ENCODE measurements at places on chromosomes 16 and 17.

DNA sequence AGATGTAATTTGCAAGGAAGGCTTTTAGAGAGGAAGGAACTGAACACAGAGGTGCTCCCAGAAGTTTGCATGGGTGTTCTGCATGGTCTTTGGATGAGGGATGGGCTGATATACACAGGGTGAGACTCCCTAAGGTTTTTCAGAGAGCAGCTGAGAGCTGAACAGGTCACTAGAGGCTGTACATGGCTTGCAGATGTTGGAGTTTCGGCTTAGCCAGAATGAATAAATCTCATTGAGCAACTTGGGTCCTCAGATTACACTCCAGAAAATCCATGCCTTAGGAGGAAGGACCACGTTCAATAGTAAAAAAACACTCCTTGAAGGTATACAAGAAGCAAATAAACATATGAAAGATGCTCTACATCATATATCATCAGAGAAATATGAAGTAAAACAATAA is 7.5 kb upstream of the ITGB3 start:
- no peak for DNase-seq

DNA sequence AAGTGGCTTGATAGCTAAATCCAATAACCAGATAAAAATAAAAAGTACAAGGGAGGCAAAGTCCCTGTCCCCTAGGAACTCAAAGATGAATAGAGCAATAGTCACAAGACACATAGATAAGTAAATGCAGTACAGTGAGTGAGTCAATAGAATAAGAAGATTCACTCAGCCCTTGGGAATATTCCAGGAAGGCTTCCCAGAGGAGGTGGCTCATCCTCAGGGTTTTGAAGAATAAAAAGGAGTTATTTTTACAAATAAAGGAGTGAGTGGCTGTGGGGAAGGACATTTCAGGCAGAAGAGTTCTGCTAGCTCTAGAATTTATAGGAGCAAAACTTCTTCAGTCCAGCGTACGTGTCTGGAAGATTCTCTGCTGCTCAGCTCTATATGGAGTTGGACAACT is 177.4 kb upstream of the SDK2 start:
- DNase-seq: no peak

- no peak for DNase-seq
Measured at GRCh38 chr16:23146877-23147601, 2.2 kb downstream of the USP31 start.

GRCh38 chr17:11898526-11899235 is 98.6 kb downstream of the ZNF18 start:
- DNase-seq: no peak

GRCh38 chr17:38554430-38555350 is 51.1 kb downstream of the SRCIN1 start:
- DNase-seq: peak; percentile 52

DNA sequence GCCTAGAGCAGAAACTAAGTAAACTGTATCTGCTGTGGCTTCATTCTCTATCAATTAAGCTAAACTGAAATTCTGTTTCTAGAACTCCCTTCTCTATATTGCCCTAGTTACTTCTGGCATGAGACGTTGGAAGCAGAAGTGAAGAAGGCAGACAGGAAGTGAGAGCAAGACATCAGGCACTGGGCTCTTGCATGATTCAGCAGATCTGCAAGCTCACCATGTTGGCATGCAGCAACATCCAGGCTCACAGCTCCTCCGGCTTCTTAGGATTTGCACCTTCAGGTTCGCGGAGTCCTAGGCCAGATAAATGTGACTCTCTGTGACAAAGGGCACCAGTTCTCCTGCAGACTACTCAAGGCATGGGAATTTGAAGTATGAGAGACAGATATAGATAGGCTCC is 148.3 kb downstream of the CDH8 start:
- DNase-seq: no peak

DNA sequence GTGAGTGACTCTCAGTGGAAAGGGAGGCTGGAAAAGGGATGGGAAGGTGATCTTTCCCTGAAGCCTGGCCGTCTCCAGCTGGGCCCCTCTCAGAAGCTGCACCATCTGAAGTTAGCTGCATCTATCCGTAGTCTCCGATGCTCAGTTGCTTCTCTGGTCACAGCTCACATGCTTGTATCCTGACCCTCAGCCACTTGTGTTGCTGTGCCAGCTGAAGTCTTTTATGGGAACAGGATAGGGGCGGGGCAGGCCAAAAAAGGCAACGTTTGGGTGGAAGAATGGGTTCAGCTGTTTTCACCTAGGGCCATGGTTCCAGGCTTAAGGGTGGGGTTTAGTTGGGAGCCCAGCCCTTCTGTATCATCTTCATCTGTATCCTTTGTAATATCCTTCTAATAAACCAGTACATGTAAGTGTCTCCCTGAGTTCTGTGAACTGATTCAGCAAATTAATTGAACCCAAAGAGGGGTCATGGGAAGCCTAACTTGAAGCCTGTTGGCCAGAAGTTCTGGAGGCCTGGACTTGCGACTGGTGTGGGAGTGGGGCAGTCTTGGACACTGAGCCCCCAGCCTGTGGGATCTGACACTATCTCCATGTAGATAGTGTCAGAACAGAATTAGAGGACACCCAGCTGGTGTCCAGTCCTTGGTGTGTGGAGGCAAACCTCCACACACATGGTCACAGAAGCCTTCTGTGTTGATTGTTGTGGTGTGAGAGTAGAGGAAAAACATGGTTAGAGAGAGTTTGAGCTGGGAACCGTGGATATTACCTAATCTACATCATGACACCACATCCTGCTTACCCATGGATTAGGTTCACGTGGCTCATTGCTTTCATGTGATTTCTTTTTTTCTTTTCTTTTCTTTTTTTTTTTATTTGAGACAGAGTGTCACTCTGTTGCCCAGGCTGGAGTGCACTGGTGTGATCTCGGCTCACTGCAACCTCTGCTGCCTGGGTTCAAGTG is 49.3 kb upstream of the FBXO47 start:
- DNase-seq: no peak

DNA sequence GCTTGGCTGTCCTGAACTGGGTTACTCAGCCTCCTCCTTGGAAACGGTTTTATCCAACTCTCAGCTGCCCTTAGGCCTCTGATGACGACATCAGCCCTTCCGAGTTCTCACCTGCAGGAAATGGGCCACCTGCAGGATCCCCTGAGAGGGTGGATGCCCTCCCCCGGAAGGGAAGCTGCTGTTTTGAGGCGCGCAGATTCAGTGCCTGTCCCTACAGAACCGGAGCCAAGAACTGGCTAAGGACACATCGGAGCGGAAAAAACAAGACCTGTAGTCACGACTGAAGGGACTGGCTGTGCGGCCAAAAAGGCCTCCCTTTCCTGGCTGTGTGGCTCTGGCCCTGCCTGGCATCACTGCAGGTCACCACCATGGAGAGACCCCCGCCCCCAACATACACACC is 11.7 kb upstream of the C16orf95 start:
- no peak for DNase-seq

DNA sequence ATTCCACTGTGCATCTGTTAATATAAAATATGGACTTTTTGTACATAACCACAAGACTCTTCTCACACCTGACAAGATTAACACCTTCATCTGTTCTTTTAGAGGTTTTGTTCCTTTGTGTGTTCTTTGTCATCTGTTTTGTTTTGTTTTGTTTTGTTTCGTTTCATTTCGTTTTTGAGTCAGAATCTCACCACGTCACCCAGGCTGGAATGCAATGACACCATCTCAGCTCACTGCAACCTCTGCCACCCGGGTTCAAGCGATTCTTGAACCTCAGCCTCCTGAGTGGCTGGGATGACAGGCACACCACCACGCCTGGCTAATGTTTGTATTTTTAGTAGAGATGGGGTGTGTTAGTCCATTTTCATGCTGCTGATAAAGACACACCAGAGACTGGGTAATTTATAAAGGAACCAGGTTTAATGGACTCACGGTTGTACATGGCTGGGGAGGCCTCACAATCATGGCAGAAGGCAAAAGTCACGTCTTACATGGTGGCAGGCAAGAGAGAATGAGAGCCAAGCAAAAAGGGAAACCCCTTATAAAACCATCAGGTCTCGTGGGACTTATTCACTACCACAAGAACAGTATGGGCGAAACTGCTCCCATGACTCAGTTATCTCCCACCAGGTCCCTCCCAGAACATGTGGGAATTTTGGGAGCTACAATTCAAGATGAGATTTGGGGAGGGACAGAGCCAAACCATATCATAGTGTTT is 22.3 kb downstream of the C16orf90 start:
- DNase-seq: no peak

- DNase-seq: no peak
Measured at GRCh38 chr17:58032691-58033415, 25.8 kb upstream of the SRSF1 start.

DNA sequence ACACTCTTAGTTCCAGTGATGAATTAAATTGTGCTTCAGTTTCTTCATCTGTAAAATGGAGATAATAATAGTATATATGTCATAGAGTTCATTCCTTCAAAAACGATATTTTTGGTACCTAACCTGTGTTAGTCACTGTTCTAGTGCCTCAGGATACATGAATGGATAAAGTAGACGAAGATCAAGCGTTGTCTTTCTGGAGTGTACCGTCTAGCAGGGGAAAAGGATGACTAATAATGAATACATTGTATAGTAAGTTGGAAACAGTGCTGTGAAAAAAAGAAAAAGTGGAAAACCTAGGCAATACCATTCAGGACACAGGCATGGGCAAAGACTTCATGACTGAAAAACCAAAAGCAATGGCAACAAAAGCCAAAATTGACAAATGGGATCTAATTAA is 8.6 kb downstream of the KRT10 start:
- DNase-seq: no peak

DNA sequence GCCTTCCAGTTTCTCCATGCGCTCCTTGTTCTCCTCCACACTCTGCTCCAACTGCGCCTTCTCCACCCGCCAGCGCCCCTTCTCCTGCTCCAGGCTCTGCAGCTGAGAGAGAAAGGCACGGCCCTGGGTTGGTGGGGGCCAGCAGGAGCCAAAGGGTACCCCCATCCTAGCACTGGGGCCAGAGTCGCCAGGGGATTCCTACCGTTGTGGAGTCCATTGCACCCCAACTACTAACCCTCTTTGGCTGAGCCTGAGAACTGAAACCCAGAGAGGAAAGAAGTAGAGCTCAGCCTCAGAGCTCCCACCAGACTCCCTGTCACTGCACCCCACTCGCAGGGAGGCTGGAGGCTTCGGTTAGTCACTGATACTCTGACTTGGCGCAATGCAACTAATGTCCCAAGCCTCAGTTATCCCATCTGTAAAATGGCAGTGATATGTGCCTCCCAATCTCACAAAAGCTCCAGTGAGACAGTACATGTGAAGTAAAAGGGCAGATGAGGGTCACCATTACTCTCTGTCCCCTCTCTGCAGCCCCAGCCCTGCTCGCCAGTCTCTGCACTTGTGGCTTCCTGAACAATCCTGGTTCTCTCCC is 6.2 kb upstream of the SAMD14 start:
- DNase-seq: no peak
